AG09309 (cell line): ENCODE measurements at places on chromosomes 6 and 20.

DNA sequence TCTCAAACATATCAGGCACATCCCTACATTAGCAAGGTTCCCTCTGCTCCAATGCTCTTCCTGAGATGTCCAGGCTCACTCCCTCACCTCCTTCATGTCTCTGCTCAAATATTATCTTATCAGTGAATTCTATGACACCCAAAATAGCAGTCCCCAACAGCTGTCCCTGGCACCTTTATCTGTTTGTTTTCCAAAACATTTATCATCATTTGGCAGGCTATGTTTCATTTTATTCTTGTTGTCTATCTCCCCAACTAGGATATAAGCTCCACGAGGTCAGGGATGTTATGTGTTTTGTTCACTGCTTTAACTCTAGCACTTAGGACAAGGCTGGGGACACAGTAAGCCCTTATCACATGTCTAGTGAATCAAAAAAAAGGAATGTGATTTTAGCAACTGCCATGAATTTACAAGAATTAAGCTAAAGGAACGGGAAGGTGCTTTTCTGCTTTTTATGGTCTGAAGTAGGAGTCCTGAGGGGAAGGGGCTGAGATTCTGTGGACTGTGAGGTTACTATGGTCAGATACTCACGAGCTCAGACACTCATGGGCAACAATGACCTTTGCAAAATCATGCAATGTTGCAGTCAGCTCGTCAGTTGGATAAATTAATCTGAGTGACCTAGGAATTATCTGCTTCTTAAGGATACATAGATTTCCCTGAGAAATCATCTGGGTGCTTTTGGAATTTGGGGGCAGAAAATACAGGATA is 1.9 kb upstream of the IL22RA2 start:
- DNase-seq = no peak

DNA sequence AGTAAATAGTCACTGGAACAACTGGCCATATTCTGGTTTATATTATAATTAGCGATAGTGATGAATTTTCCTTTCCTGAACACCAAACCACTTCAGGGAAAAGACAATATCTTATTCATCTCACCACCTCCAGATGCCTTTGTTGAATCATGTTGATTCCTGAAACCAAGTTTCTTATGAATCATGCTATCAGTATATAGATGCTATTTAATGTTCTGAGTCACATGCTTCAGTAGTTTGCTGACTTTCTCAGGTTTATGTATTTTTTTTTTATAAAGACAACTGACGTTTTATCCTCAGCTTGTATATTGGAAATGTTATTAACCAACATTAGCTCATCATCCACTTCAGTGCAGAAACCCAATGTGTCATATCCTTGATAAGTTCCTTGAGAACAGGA is 710.2 kb upstream of the POU3F2 start:
- DNase-seq = no peak

DNA sequence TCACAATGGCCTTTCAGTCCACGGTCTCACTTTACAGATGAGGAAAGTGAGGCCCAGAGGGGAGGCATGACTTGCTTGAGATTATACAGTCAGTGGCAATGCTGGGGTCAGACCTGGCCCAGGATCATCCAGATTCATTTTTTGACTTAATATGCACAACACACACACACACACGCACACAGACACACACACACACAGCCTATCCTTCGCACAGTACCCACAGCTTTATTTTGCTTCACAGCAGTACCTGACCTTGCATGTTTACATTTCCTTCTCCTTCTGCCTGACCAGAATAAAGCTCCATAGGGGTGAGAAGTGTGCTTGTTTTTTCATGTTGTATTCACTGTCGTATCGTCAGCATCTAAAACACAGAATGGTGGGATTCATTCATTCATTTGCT is 79.8 kb downstream of the VEGFA start:
- DNase-seq = no peak

- DNase-seq = no peak
Measured at GRCh38 chr20:62202083-62202395, 18.0 kb downstream of the HRH3 start.

GRCh38 chr6:115514656-115515055 is 546.0 kb downstream of the FRK start:
- peak; percentile 82 for DNase-seq

DNA sequence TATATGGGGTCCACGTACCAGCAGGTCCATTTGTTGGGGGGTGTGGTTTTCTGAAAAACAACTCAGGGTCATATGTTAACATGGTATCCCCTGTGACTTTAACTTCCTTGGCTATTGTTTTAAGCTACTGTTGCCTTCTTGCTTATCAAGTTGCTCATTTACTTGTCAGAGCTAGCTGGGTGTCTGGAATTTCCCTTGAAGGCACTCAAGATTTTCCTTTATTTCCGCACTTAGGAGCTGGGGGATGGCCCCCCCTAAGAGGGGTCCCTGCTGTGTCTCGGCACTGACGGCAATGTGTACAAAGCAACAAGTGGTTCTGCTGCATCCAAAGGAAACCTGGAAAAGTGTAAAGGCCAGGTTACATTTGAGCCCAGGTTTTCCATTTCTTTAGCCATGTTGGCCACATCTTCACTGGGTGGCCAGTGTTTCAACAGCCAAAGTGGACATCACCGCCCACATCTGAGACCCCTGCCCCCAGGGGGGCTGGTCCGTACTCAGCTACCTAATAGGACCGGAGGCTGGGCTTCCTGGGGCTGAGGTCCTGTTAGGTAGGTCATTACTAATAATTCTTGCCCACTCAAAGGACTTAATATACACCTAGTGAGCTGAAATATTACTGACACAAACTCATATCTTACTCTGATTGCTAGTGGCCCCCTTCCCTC is 24.8 kb upstream of the SYNDIG1 start:
- no peak for DNase-seq

GRCh38 chr6:42451333-42452170 is at the start of gene TRERF1:
TSS of gene TRERF1 (minus strand) at chr6:42451926. CDS start at chr6:42269590, 182,336 bp downstream.
- DNase-seq = no peak
